Dermis microvascular lymphatic vessel endothelial cell (primary cell): ENCODE measurements at places on chromosomes 1 and 21. TPM values are rescaled to one million over a fixed set of nuclear protein-coding genes. Genes with fewer than 3 reads are reported as not detected.

- no peak for DNase-seq
Observed at GRCh38 chr1:116951200-116951935, 41.7 kb downstream of the PTGFRN start.

DNA sequence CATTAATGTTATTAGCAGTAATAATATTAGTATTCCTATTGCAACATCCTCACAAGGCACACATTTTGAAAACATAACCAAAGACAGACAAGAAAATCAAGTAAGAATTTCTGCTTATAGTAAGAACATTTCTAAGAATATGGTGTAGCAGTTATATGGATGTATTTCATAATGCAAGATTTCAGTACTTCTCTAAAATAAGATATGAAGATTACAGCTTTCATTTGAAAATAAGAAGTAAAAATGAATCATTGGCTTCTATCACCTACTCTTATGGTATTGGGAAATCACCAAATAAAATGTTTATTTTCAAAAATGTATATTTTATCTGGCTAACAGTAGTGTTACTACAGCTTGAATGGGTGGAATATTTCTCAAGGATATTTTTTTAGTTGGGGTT is 103.8 kb upstream of the USP25 start:
- DNase-seq: no peak

DNA sequence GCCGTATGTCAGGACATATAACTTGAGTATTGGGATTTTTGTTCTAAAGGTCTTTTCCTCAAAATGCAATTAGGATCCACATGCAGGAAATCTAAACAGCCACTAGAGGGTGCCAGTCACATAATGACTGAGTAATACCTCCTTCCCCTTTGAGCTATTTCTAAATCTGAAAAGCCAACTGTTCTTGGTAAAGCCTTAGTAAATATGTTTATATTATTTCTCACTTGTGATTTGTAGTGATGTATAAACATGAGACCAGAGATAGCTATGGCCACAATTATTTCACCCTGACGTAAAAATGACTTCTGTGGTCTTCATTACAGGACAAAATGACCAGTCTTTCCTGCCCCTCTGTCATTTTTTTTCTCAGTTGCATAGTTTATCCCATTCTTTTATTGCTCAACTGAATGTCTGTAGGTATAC is 41.0 kb upstream of the DR1 start:
- DNase-seq: peak; percentile 54

SPOCD1 gene
- 2.5 and 4.0 TPM in 2 replicates for total RNA-seq

DNA sequence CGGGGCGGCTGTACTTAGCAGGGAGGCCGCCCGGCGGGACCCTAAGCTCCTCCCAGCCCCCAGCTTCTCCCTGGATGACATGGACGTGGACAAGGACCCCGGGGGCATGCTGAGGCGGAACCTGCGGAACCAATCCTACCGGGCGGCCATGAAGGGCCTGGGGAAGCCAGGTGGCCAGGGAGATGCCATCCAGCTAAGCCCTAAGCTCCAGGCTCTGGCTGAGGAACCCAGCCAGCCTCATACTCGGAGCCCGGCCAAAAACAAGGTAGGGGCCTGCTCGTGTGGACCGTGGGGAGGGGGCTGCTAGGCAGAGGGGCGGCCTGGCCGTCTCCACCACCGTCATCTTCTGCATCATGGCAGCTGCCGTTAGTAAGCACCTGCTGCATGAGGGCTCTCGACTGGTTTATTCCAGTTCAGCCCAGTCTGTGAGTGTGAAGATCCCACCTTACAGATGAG is 9.0 kb downstream of the ARHGEF16 start:
- DNase-seq: no peak

GRCh38 chr1:52599236-52599635 is 2.9 kb upstream of the GPX7 start:
- DNase-seq: no peak

GRCh38 chr21:23876925-23877558 is 1730.2 kb downstream of the MRPL39 start:
- DNase-seq: no peak
